ENCODE measurements at places on chromosomes 3 and 15.

GRCh38 chr15:65930134-65930533 lies 60.8 kb downstream of the RAB11A start:
- H3K4me3 ChIP-seq = no peak overlapping the region
- H3K27me3 ChIP-seq = no peaks in the 10 kb centered on the region
- no peaks in the 10 kb centered on the region for H3K4me1 ChIP-seq
- H3K36me3 ChIP-seq = no peaks in the 10 kb centered on the region
- no peak for DNase-seq

- H3K36me3 ChIP-seq = peaks cover 5% of the 10 kb centered on the region
- H3K4me3 ChIP-seq = no peak overlapping the region
- no peak overlapping the region for H3K27ac ChIP-seq
- H3K27me3 ChIP-seq = no peaks in the 10 kb centered on the region
These were observed 20.0 kb downstream of the SLC35G2 start for GRCh38 chr3:136838641-136839555.

DNA sequence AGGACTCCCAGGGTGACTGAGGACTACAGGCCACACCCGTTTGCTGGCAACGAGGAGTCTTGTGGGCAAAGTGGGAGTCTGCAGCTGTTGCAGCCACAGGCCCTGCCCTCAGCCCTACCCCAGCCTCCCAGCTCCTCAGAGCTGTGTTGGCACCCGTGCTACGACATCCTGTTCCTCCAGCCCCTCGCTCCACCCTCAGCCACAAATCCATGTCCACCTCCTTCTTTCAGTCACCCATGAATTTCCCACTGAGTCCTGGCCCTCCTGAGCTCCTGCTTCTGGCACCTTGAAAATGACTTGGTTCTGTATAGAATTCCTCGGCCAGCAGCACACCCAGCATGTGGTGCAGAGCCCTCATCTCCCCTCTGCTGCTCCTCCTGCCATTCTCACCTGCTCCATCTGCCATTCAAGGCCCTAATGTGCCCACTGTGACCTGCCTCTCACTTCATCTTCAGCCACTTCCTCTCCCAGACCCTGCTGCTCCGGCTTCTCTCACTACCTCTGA lies 20.9 kb upstream of the VILL start:
- no peak overlapping the region for H3K4me3 ChIP-seq
- H3K4me1 ChIP-seq = no peaks in the 10 kb centered on the region
- DNase-seq = no peak

- no peak overlapping the region for H3K4me3 ChIP-seq
- DNase-seq = no peak
- no peaks in the 10 kb centered on the region for H3K27me3 ChIP-seq
- no peak overlapping the region for H3K27ac ChIP-seq
- peaks cover 7% of the 10 kb centered on the region for H3K4me1 ChIP-seq
- no peaks in the 10 kb centered on the region for H3K36me3 ChIP-seq
These were observed 95.6 kb downstream of the CD200R1L start for GRCh38 chr3:112751061-112751460.

- H3K4me1 ChIP-seq = no peaks in the 10 kb centered on the region
- no peak for DNase-seq
- H3K27me3 ChIP-seq = no peaks in the 10 kb centered on the region
- H3K36me3 ChIP-seq = no peaks in the 10 kb centered on the region
These were observed 191.7 kb downstream of the NR1D2 start for GRCh38 chr3:24136624-24137310.

DNA sequence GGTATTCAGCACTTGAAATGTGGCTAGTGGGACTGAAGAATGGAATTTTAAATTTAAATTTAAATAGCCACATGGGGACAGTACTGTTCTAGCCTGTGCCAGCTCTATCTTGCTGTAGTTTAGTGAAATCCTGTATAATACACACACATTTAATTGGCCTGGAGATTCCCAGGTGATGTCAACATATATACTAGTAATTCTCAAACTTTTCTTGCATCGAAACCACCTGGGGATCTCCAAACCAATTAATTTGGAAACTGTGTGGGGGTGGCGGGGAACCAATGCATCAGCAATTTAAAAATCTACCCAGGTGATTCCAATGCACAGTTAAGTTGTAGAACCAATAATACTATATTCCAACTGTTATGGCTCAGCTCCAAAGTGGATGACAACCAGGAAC lies 228.9 kb upstream of the MRPL3 start:
- DNase-seq = no peak
- H3K36me3 ChIP-seq = no peaks in the 10 kb centered on the region
- no peaks in the 10 kb centered on the region for H3K27me3 ChIP-seq
- H3K4me3 ChIP-seq = no peak overlapping the region
- no peak overlapping the region for H3K27ac ChIP-seq

- DNase-seq = no peak
- H3K4me3 ChIP-seq = no peak overlapping the region
- H3K27me3 ChIP-seq = no peaks in the 10 kb centered on the region
- H3K36me3 ChIP-seq = no peaks in the 10 kb centered on the region
These were observed 878.0 kb downstream of the PDCD6IP start for GRCh38 chr3:34676436-34676835.

- H3K36me3 ChIP-seq = no peaks in the 10 kb centered on the region
- no peak overlapping the region for H3K27ac ChIP-seq
- no peaks in the 10 kb centered on the region for H3K4me1 ChIP-seq
- no peaks in the 10 kb centered on the region for H3K27me3 ChIP-seq
- no peak for DNase-seq
These were observed 96.2 kb downstream of the OCA2 start for GRCh38 chr15:28002867-28003266.

- H3K4me3 ChIP-seq = no peak overlapping the region
- H3K27me3 ChIP-seq = no peaks in the 10 kb centered on the region
- no peaks in the 10 kb centered on the region for H3K4me1 ChIP-seq
- H3K27ac ChIP-seq = no peak overlapping the region
- H3K36me3 ChIP-seq = no peaks in the 10 kb centered on the region
These were observed 125.3 kb downstream of the MYRIP start for GRCh38 chr3:39934696-39935095.

- H3K27me3 ChIP-seq = no peaks in the 10 kb centered on the region
- DNase-seq = no peak
- H3K4me1 ChIP-seq = no peaks in the 10 kb centered on the region
- H3K27ac ChIP-seq = no peak overlapping the region
- no peaks in the 10 kb centered on the region for H3K36me3 ChIP-seq
These were observed 65.8 kb upstream of the ZBTB38 start for GRCh38 chr3:141302364-141303141.

DNA sequence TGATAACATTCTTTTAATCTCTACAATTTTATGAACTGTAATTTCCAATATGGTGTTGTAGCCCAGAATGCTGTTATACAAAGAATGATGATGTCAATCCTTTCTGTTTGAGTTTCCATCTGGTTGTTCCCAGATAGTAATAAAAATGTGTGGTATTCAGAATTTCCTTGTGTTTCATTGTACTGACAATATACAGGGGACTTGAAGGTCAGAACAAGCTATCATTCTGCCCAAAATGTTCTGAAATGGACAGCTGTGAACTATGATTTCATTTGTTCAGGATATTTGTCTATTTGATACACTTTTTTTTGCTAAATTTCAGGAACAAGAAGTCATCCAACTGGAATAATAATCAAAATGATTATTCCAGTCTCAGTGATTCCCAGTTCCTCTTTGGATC lies 40.8 kb downstream of the C3orf62 start:
- no peaks in the 10 kb centered on the region for H3K27me3 ChIP-seq
- H3K4me3 ChIP-seq = no peak overlapping the region

GRCh38 chr3:142022381-142022780 lies 127.0 kb downstream of the TFDP2 start:
- no peaks in the 10 kb centered on the region for H3K4me1 ChIP-seq
- no peak overlapping the region for H3K27ac ChIP-seq
- no peak overlapping the region for H3K4me3 ChIP-seq
- no peaks in the 10 kb centered on the region for H3K27me3 ChIP-seq
- H3K36me3 ChIP-seq = no peaks in the 10 kb centered on the region

DNA sequence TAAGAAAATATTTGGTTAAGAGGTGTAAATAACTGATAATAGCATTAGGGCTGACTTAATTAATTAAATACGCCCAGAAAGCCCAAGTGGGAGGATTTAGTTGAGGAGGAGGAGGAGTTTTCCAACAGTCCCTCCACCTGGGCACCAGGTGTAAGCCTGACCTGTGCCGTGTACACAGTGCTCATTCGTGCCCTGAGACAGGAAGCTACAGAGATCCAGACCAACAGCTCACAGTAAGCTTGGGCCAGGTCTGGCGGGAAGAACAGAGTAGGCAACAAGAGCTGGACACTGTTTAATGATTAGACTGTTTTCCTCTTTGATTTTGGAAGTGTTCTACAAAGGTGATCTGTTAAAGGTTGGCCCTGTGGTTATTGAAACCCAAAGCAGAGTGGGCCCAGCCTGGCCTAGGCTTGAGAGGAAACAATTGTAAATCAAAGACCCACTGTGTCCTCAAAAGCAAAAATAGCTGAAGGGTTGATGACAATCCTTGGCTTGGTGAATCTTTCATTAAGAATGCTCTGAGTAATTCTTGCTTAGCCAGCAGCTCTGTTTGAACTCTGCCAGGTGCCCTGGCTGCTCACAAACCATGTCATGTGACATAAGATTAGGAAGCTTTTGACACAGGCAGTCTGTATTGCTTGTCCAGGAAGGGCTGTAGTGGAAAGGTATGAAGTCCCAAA lies 13.8 kb downstream of the SQOR start:
- H3K36me3 ChIP-seq = no peaks in the 10 kb centered on the region
- H3K27ac ChIP-seq = peak overlapping the region; percentile 71
- no peaks in the 10 kb centered on the region for H3K27me3 ChIP-seq
- no peak for DNase-seq
- H3K4me1 ChIP-seq = peaks cover 4% of the 10 kb centered on the region
- H3K4me3 ChIP-seq = no peak overlapping the region

DNA sequence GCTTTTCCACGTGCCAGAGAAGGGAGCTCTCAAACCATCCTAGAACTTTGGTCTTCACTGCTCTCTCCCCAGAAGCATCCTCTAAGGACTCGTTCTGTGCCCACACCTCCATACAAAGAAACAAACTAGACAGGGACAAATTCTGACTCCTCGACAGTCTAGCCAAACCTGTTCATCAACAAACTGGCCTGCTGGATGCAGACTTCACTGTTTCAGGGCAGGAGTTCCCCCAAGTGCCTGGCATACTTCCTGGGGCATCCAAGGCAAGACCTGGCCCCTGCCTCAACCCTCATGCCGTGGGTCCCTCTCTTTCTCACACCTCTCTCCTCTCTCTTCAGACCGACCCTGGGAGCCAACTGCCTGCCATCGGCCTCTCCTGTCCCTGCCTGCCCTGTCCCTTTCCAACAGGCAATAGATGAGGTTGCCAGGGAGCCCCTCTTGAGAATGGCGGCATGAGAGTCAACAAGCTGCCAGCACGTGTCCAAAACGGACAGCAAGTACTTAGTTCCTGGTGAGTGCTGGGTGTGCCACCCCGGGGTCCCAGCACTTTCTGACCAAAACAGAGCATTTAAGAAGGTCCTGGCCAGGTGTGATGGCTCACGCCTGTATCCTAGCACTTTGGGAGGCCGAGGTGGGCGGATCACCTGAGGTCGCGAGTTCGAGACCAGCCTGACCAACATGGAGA lies 79.1 kb upstream of the HES1 start:
- H3K27me3 ChIP-seq = no peaks in the 10 kb centered on the region
- H3K4me3 ChIP-seq = no peak overlapping the region
- no peak for DNase-seq
- H3K4me1 ChIP-seq = peaks cover 16% of the 10 kb centered on the region
- no peak overlapping the region for H3K27ac ChIP-seq

DNA sequence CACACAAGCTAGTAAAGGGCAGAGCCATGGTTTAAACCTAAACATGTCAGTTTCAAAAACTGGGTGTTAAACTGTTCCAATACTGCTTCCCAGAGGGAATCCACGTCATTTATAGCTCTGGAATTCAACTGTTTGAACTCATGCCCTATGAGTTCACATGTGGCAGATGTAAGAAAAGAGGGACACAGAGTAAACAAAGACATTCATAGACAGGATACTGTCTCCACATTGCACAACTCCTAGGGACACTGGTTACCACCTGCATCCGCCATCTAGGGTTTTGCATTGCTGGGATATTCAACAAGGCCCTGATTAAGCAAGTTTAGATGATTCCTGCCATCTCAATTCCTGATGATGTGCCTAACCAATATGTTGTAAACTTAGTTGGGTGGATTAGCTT lies 134.1 kb upstream of the COL8A1 start:
- H3K4me3 ChIP-seq = no peak overlapping the region
- DNase-seq = no peak
- no peaks in the 10 kb centered on the region for H3K36me3 ChIP-seq
- no peak overlapping the region for H3K27ac ChIP-seq
- no peaks in the 10 kb centered on the region for H3K4me1 ChIP-seq
- no peaks in the 10 kb centered on the region for H3K27me3 ChIP-seq

DNA sequence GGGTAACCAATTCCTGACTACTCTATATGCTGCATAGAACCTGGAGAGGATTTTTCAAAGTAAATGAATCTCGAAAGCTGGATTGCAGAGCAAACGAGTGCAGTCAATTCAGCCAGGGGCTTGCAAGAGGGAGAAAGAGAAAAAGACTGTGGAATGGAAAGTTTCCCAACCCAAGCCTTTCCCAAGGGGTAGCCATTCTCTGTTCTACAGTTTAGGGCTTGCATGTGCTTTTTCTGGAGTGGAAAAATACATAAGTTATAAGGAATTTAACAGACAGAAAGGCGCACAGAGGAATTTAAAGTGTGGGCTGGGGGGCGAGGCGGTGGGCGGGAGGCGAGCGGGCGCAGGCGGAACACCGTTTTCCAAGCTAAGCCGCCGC lies 511 bp upstream of the RARB start:
- H3K4me1 ChIP-seq = peaks cover 7% of the 10 kb centered on the region
- peak overlapping the region; percentile 55 for H3K4me3 ChIP-seq
- H3K36me3 ChIP-seq = no peaks in the 10 kb centered on the region
- DNase-seq = no peak

DNA sequence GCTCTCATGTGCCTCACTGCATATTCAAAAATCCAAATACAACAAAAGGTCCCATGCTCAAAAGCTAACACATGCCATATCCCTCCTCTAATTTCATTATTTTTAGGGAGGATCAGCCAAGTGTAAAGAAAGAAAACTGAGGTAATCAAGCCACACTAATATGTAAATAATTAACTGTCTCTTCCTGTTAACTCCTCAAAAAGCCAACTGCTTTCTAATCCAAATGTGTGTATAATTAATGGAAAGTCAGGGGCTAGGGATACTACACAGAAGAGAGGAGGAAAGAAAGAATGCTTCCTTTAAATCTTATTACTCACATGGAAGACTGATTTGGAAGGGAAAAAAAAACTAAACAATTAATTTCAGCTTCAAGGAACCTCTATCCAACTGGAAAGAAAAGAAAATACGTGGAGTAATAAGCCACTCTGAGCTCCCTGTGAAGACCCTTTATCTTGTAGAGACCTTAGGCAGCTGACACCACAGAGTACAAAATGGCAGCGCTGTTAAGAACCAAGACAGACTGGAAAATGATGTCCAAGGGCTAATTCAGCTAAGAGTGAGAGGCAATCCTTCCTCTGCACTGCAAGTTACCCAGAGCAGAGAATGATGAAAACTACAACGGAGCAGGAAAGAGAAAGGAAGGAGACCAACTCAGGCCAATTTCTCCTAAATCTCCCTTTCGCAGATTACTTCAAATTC lies 56.8 kb downstream of the ZNF148 start:
- H3K36me3 ChIP-seq = no peaks in the 10 kb centered on the region
- H3K27me3 ChIP-seq = no peaks in the 10 kb centered on the region
- no peaks in the 10 kb centered on the region for H3K4me1 ChIP-seq
- no peak for DNase-seq
- no peak overlapping the region for H3K27ac ChIP-seq

All from Peyer's patch (tissue), 4 donors.